ENCODE measurements at places on chromosomes 12 and 14.

DNA sequence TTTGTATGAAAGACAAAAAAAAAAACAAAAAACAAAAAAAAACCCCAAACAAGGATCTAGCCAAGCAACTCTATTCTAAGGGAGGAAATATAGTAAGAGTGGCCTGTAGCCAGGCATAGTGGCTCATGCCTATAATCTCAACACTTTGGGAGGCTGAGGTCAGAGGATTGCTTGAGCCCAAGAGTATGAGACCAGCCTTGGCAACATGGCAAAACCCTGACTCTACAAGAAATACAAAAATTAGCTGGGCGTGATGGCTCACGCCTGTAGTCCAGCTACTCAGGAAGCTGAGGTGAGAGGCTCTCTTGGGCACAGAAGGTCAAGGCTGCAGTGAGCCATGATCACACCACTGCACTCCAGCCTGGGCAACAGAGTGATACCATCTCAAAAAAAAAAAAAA lies 47.9 kb downstream of the TMEM117 start:
- no peak for DNase-seq

DNA sequence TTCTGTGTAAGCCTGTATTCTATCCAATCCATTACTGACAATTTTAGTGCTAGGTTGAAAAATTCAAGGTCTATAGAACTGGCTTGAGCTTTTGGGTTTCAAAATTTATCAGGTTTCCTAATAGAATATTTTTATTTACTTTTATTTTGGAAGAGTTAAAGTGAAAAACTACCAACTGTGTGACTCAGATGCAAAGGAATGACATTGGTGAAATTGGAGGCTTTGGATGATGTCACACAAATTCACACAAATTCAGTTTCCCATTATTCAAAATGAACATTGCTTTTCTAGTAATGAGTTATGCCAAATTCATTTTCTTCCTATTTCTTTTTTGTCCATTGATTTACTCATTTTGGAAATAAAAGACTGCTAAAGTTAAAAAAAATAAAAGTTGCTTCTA lies 186.9 kb downstream of the ALX1 start:
- no peak for DNase-seq

- DNase-seq: no peak
These were observed 193.3 kb upstream of the CCND2 start for GRCh38 chr12:4080213-4080612.

DNA sequence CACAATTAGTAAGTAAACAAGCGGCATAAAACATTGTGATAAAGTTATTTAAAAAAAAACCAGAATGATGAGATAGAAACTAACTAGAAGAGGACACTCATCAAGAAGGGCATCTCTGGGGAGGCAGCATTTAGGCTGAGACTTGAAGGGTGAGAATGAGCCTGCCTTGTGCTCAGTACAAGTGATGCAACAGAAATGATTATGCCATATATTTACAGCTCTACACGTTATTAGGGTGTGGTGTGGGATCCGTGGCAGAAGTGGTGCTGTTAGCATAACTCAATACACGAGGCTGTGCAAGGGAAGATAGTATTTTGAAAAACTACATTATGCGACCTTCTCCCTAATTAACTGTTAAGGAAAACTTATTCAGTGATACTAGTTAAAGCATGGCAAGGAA lies 178.5 kb upstream of the ATF7IP start:
- no peak for DNase-seq

- no peak for DNase-seq
These were observed 198.0 kb upstream of the RTL1 start for GRCh38 chr14:101101456-101102056.

DNA sequence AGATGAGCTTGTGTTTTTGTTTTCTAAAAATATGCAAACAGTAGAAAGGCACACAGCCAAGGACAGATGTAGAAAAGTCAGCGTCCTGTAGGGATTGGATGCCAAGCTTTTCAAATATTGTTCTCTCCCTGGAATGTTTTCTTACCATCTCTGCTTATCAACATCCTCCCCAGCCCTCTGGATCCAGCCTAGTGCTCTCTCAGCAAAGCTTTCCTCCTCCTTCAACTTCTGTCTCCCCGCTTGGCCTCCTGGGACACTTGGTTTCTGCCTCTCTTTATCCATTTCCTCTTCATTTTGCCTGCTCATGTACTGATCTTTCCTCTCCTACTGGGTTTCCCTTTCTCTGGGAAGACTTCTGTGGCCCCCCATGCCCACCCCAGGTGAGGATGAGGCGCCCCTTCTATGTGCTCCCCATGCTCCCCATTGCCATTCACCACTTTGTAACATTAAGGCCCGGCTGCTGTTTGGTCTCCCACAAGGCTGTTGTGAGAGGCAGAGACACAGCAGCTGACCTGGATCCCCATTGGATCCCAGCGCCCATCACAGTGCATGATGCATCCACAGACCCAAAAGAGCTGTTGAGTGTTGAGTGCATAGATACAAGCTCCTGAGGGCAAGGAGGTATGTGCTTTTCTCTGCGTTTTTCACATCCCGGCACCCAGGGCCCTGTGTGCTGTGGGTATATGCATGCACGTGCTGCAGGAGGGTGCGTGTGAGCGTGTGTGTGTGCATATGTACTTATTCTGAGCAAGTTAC lies 38.2 kb downstream of the EVL start:
- no peak for DNase-seq

DNA sequence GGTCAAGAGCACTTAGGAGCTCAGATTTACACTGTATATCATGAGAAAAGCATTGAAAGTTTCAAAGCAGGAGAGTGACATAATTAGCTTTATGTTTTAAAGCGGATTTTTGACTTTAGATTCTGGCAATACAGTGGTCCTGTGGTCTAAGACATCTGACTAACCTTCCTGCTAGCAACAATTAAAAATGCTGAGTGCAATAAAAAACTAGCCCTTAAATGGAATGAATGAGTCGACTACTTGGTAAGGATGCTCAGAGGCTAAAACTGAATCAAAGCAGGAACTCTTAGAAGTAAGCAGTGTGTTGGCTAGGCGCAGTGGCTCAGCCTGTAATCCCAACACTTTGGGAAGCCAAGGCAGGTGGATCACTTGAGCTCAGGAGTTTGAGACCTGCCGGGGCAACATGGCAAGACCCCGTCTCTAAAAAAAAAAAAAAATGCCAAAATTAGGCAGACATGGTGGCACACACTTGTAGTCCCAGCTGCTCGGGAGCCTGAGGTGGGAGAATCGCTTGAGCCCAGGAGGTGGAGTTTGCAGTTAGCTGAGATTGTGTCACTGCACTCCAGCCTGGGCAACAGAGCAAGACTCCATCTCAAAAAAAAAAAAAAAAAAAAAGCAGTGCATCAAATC lies 18.9 kb downstream of the BICD1 start:
- no peak for DNase-seq

- no peak for DNase-seq
These were observed 368.6 kb upstream of the RGS6 start for GRCh38 chr14:71563492-71564153.

DNA sequence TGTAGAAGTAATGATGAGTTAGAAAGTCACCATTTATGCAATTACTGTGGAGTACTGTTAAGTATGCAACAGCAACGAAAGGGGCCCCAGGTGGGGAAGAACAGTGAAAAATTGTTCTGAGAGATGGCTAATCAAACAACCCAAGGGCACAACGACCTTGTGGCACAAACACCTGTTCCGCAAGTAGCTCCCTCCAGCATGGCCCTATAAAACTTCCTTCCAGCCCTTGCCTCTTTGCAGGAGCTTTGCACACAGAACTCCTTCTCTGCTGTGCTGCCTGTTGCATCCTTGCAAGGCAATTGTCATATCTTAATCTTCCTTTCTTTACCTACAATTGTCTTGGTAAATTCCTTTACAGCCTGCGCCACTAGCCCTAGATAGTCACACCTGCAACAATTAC lies 23.2 kb upstream of the ATP23 start:
- no peak for DNase-seq

Measured in neural crest cell (in vitro differentiated cells).